ENCODE measurements at places on chromosomes 4 and X.

DNA sequence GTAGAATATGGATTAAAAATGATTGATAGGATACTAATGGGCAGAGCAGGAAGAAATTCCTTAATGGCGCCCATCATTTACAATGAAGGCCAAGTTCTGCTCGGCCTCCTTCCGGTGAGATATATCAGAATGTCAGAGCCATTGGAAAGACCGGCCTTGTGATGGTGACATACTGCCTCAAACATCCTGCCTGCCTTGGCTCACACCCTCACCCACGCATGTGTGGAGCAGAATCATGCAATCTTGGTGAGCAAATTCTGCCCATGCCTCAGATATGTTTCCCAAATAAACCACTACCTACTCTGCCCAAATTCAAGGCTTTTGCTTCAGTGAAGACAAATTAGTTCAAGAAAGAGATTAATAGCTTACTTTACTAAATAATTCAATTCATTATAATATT, 163.3 kb downstream of the MID1 start:
- DNase-seq = no peak

GRCh38 chr4:143617994-143618679, 82.3 kb downstream of the FREM3 start:
- DNase-seq = no peak

GRCh38 chr4:42636645-42636949, 20.3 kb downstream of the ATP8A1 start:
- no peak for DNase-seq

GRCh38 chrX:148161701-148162100, 180.6 kb downstream of the FMR1NB start:
- no peak for DNase-seq

DNA sequence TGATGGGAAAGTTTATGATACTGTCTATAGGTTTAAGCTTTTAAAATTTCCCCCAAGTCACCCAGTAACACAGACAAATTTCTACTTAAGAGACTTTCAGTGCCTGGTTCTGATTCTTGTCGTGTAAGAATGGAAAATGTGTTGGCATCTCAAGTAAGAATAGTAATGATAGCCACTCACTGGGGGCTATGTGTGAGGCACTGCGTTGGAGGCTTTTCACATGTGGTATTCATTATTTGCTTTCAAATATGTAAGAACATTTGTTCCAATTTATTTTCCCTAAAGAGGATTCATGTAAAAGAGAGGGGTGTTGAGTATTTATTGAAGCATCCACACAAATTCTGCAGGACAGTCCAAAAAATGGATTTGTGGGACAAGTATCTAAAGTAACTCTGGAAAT, 143.6 kb downstream of the FNIP2 start:
- DNase-seq = no peak

- DNase-seq = no peak
Measured at GRCh38 chrX:153722704-153723350, 1.4 kb downstream of the BCAP31 start.

DNA sequence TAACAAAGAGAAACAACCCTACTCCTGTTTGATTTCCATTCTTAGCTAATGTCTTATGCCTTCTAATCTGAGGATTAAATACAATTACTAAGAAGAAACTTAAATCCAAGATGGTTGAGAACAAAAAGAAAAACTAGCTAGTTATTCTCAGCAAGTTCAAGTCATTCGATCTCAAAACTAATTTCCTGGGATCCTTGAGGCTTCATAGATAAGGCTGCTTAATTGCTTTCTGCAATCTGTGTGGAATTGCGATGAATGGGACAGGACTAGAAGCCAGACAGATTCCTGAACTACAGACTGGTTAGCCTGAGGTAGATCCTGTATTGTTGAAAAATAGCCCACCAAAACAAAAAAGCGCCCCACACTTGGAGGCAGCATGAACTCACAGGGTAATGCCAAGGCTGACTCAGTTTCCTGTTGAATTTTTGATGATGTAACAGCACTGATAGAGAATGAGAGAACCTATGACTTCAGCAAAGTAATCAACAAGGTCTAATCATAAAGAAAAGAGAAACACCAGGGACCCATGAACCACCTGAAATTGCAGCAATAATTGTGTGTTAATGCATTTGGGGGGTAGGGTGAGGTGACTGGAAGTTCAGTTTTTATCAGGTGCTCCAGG, 33.9 kb downstream of the KLHL15 start:
- DNase-seq = no peak

DNA sequence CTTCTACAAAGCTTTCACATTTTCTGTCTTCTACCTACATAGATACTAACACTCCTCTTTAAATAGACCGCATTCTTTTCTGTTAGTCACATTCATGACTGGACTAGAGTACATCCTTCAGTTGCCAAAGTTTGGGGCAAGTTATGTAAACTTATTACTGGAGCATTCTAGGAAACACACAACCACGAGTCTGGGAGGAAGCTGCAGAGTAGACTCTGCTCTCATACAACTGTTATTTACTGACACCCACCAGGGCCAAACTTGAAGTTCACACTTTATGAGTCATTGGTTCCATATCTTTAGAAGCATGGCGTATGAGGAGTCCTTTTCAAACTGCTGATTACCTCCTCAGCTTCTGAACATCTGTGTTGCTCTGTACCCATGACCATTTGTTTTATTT, 87.0 kb downstream of the RNF150 start:
- no peak for DNase-seq

DNA sequence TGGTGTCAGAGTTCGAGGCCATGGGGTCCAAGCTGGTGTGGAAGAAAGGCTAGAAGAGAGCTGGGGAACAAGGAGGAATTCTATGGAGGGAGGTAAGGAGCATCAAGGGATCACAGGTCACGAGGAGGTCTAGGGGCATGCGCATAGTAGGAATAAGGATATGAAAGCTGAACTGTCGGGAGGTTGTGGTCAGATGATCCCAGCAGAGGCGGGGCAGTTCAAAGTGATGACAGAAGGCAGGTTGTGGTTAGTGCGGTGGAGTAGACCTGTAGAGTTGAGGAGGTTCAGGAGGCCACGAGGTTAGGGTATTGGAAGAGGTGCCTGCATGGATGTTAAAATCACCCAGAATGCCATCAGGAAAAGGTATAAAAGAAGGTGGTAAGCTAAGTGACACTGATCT, 156.3 kb downstream of the TMEM164 start:
- no peak for DNase-seq

DNA sequence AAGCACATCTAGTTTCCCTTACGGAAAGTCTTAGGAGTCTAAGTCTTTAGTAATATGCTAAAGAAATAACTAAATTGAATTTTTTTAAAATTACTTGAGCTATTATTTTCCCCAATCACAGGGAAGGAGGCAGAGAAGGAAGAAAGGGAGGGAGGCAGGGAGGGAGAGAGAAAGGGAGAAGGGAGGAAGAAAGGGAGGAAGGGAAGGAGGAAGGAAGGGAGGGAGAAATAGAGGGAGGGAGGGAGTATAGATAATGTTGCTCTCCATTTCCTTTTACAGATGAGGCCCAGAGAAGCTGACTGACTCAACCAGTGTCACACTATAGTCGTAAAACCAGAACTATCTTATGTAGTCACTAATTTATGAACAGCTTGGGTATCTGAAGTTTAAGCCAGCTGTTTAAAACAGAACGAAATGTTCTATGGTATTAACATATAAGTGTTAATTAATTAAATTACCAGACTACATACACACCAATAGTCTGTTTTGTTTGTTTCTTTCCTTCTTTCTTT, 14.6 kb downstream of the SH3RF1 start:
- no peak for DNase-seq

DNA sequence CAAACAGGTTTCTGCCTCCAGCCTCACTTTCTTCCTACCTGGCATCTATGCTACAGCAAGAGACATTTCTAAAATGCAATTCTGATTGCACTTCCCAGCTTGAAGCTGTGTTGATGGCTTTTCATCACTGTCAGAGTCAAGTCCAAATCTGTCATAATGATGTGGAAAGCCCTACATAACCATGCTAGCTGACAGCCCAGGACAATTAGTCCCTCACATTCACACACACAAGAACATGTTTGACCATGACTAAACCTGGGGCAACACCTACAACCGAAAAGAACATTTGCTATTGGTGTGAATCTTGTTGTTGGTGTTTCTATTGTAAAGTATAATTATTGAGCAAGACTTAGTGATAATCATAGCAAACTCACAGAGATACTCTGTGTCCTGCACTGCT, 58.2 kb downstream of the PPM1K start:
- DNase-seq = no peak

- no peak for DNase-seq
Measured at GRCh38 chr4:17599826-17600225, 14.6 kb upstream of the MED28 start.

GRCh38 chrX:100696699-100697351, 35.1 kb downstream of the SYTL4 start:
- DNase-seq = no peak

DNA sequence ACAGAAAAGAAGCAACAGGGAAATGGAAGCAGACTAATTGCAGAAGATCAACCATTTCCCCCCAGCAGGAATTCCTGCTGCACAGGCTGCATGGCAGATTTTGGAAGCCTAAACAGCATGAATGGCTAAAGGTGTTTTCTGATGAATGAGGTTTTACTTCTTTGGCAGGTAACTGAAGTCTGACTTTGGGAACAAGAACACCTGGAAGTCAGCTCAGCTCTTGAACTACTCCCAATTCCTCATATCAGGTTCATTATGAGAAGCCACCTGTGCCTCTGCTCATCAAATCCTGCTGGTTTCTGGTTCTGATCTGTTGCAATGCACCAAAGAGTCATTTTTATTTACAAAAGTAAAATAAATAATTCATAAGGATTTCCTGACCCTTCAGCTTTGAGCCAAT, 139.0 kb downstream of the COL25A1 start:
- DNase-seq = no peak

DNA sequence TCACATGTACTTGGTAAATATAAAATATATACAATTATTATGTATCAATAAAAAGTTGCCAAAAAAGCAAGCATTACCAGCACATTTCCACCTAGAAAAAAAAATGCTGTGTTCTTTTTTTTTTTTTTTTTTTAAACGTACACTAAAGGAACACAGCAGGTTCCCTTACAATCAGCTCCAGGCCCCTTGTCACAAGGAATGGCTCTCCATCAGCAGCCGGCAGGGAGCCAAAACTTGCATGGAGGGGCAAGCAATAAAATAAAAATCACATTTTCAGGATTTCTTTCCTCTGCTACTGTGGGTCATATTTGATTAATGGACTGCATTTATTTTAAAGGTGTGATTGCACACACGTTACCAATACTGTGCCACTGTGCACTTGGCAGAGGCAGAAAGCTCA, 460.3 kb downstream of the GPAT3 start:
- no peak for DNase-seq

- DNase-seq = no peak
Measured at GRCh38 chr4:37389967-37390580, 145.5 kb downstream of the NWD2 start.

DNA sequence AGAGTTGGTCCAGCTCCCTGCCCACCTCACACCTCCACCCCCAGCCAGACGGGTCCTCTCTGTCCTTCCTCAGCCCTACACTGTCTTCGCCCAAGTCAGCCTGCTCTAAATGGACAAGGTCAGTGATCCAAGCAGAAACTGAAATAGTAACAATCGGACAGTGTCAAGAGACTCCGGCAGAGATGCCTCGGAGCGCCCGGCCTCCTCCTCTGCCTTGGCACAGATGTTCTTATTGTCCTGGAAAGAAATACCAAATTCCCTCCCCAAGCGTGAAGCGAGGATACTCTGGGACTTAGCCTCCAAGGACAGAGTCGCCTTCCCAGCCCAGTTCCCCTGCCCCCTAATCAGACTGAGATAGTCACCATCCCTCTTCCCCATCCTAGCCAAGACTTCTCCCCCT, 28.5 kb downstream of the UTP14A start:
- no peak for DNase-seq

DNA sequence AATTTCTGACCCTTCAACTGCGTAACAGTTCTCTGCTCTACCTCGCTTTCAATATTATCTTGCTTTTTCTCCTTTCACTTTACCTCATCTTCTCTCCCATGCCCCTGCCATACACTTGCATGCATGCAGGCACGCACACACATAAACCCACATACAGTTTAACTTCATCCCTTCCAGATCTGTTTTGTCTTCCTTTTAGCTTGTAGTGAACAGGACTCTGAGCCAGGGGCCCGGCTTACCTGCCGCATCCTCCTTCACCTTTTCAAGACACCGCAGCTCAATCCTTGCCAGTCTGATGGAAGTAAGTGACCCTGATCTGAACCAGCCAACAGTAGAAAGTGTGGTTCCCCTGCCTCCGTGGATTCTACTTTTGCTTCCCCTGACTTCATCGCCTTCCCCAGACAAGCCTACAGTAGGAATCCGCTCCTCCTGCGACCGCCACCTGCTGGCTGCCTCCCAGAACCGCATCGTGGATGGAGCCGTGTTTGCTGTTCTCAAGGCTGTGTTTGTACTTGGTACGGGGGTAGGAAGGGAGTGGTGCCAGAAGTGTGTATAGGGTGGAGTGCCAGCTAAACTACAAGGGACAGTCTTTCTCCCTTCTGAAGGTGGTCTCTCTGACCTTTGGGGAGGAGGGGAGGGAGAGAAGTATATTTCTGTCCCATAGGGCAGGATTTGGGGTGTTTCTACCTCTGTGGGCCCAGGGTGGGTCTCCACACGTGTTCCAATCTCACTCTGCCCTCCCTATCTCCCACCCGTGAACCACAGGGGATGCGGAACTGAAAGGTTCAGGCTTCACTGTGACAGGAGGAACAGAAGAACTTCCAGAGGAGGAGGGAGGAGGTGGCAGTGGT, 10.7 kb downstream of the MED12 start:
- DNase-seq = peak; percentile 89

GRCh38 chrX:118726887-118727685, at the start of gene IL13RA1:
IL13RA1 (plus strand) TSS chrX:118727606; CDS start chrX:118727639, 33 bp downstream.
- peak; percentile 56 for DNase-seq

Data from activated CD8-positive, alpha-beta memory T cell treated with anti-CD3 and anti-CD28 coated beads for 24 hours (primary cell).